ENCODE measurements at places on chromosomes 16 and 17.

DNA sequence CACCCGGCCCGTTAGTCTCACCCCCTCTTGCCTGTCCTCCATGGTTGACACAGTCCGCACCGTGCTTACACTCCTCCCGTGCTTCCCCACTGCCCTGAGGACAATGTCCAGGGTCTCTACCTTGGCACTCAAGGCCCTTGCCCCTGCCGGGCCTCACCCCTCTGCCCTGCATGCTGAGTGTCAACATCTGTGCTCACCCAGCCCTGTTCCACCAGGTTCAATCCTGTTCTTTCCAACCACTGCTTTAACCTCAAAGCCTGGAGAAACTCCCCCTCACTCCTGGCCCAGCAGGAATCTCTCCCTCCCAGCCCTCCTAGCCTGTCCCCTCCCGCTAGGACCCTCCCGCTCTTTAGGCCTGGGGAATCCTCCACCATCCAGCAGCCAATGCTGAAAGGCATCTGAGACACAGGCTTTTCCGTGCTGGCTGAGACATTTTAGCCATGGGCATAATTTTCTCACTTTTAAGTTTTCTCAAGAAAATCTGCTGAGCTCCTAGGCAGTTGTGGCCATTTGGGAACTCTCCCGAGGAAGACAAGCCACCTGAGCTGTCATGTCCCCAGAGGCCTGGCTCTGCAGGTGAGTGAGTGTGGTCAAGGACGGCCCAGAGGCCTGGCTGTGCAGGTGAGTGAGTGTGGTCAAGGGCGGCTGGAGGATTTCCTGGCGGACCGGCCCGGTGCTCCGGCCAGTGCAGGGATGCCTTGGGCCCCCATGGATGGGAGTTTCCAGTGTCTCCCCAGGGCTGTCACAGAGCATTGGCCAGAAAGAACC, 10.8 kb upstream of the P2RX1 start:
- DNase-seq, result no peak

GRCh38 chr16:19835196-19835595, 49.5 kb downstream of the GPRC5B start:
- no peak for DNase-seq

- no peak for DNase-seq
Measured at GRCh38 chr17:81955756-81956544, 5.0 kb downstream of the NOTUM start.

DNA sequence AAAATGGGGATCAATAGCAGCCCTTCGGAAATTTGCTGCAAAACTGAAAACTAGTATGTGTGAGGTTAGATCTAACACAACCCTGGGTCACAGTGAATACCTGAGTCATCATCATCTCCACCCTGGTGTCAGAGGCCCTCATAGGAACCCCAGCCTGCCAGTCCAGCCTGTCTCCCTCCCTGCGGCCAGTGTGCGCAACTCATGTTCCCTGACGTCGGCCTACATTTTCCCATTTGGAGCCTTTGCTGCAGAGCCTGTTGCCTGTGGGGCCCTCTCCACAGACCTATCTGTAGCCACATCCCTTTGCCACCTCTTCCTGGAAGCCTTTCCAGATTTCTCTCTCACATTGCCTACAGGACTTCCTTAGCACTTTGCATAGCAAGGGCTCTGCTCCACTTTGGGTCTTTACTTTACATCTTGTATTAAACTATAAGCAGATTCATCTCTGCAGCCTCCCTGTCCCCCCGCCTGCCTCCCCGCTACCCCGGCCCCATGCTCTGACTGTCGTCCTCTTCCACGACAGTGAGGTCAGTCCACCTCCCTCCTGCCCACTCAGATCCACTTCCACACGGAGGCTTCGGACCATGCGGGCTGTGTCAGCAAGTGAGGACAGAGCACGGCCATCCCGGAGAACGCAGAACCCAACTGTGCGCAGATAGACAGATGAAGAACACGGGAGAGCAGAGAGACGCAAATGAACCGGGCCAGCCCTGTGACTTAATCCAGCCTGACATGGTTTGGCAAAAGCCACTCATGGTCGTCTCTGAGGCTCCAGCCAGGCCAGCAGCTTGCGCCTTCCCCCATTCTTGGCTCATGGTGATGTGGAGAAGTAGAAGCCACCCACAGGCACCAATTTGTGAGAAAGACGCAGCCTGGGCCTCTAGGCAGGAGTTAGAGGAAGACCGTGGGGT, 31.0 kb downstream of the NGFR start:
- DNase-seq, result no peak

DNA sequence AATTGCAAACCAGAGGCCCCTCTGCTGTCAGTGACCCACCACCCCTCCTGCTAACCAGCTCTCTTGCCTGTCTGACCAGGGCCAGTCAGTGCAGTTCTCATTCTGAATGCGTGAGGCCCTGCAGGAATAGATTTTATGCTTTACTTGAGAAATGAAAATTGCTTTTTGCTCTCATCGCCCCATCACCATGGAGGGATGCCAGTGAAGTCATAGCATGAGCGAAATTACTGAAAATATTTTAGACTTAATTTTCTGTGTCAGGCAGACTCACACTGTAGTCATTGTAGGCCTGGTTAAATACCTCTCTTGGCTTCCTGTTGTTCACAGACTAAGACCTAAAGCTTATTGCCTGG, 490.5 kb upstream of the CDH5 start:
- DNase-seq, result no peak

DNA sequence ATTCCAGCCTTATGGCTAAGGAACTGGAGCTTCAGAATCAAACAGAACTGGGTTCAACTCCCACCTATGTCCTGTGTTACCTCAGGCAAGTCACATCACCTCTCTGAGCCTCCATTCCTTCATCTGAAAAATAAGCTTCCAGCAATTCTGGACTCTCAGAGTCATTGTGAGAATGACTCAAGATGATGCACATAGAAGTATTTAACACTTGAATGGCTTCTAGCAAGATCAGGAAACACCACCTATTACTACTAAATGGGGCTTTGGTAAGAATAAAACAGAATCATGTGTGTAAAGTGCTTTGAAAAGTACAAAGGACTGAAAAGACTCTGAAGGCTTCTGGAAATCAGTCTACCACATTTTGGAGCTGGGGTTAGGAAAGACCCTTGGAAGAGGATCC, 30.8 kb upstream of the CALB2 start:
- no peak for DNase-seq

- peak; percentile 71 for DNase-seq
Measured at GRCh38 chr16:89873109-89873971, at the start of gene TCF25. Gene TCF25 (plus strand): TSS chr16:89873592. CDS start chr16:89873668, 76 bp downstream.

GRCh38 chr16:83676086-83676485, 131.7 kb upstream of the HSBP1 start:
- no peak for DNase-seq

DNA sequence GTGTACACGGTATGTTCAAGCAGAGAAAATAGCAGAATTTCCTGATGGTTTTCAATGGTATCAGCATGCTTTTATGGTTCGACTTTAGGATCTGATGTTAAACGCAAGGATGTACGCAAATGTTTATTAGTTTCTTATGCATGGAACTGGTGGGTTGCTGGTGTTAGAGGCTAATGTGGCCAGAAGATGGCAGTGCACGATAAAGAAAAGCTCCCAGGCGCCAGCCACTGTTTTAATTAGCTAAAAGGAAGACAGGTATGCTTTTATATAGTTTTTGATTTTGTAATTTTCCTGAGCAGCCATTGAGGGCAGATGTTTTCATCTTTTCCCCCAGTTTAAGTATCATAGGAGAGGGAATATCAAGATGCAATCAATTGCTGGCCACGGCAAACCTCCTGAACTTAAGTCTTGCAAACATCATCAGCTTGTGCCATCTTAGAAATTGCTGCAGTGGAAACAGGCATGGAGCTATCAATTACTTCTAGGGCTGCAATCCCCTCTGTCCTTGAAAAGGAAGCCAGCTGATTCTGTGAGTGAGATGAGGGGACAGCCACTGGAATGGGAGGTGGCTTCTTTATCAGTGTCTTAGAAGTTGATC, 648.5 kb upstream of the RBFOX1 start:
- peak; percentile 9 for DNase-seq

GRCh38 chr16:74773446-74774222, 986 bp downstream of the FA2H start:
- DNase-seq, result no peak

GRCh38 chr17:80290156-80290555, 29.5 kb downstream of the RNF213 start:
- no peak for DNase-seq

Data from DMS153 (cell line).